ENCODE measurements at places on chromosomes 1 and 21. TPM values are rescaled to one million over a fixed set of nuclear protein-coding genes. Genes with fewer than 3 reads are reported as not detected.

Gene OR6P1
- not detected for total RNA-seq

GRCh38 chr1:44557778-44558177 is 116.5 kb downstream of the TMEM53 start:
- no peak for DNase-seq

DNA sequence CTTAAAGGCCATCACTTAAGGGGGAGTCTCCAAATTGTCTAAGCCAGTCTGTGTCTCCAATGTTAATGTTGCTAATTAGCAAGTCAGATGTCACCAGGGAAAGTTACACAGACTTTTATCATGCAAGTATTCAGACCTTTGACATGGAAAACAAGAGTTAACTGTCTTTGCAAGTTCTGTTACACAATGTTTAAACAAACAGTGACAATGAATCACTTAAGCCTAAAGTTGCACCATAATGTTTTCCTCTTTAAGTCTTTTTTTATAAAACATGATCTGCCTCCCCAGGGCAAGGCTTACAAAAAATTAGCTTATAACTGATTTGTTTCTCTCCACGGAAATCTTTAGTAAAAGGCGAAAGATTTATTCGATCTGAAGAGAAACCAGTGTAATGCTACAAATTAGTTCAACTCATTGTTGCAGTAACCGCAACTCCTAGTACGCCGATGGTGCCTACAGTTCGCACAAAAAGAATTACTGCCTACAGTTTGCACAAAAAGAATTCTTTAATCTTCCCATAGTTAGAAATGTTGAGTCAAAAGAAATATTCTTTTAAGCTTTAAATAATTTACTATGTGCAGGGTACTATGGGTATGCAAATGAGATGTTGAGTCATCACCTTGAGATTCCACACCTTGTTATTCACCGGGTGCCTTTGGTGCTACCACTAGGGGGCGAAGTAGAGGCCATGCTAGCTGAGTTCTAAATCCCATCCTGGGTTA is 45.3 kb downstream of the HHAT start:
- DNase-seq: peak; percentile 75

Gene AUNIP
- total RNA-seq: 12.1 TPM

Gene RPL22
- total RNA-seq: 481 TPM

DNA sequence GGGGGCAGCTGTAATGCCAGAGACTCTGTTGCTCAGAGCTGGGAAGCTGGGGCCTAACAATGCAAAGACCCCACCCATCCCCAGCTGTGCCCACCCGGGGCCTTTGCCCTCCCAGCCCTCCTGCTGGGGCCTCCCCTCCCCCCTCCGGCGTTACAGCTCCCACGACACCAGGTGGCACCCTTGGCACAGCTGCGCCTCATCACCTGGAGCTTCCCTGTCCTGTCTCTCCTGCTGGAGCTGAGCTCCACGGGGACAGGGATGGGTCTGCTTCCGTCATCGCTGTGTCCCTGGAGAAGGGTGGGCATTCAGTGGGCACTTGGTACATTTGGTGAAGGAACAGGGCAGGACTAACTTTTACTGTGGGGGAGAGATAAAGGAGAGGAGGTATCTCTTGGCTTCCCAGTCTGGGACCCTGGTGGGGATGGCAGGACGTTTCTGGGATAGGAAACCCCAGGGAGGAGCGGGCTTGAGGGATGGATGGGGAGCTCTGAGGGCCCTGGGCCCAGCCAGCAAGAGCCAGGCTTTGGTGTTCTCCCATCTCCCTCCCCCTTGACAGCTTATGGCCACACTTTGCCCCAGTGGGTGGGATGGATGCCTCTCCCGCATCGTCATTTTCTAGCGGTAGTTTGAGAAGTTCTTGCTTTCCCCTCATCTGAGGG is 453.2 kb downstream of the PTPRU start:
- no peak for DNase-seq

Gene GNG12
- total RNA-seq: 0.60 TPM

- DNase-seq: no peak
These were observed 13.4 kb downstream of the HYI start for GRCh38 chr1:43440358-43440757.

DNA sequence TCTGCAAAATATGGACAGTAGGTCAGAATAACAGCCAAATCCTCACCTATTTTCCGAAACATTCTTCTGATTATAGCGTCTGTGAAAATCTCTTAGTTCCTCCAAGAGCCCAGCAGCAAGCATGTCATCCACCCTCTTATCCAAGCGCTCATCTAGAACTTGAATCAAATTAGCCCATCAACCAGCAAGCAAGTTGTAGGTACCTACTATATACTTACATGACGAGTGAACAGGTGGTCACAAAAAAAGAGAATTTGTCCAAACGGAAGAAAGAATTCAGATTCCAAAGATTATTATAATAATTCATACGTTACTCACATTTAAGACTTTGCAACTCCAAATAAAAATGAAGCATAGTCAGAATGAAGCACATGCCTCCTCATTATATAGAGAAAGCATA is 35.4 kb downstream of the TRIT1 start:
- DNase-seq: no peak

Measured in activated naive CD8-positive, alpha-beta T cell treated with anti-CD3 and anti-CD28 coated beads for 36 hours (primary cell).